ENCODE measurements at places on chromosomes 2 and 18.

DNA sequence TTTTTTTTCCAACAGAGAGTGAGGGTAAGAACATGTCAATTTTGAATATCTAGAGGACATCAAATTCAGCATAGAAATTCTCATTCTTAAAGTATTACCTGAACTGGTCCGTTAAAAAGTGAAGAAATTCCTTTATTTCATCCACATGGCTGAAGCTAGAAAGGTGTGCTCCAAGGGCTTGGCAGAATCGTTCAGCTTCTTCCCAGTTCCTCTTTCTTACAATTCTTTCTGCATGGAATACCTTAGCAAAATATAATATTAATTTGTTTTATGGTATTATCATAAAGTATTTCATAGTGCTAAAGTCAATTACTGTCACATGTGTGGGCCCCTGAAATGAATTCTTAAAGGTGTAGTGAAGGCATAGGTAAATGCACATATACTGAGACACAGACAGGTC lies 74.3 kb upstream of the CD302 start:
- DNase-seq, result no peak

GRCh38 chr2:221350616-221351015 lies 221.5 kb downstream of the EPHA4 start:
- DNase-seq, result no peak

DNA sequence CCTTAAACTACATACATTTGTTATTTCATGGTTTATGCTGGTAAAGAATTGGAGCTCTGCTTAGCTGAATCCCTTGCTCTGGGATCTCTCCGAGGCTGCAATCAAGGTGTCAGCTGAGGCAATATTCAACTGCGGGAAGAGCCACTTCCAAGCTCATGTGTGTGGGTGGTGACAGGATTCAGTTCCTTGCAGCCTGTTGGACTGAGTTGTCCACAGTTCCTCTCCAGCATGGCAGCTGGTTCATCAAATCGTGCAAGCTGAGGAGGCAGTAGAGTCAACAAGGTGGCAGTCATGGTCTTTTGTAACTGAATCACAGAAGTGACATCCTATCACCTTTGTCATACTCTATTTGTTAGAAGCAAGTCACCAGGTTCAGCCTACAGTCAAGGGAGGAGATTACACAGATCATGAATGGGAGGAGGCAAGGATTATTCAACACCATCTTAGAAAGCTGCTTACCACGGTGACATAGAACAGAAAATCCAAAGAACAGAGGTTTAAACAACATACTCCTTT lies 56.9 kb downstream of the CTIF start:
- DNase-seq, result no peak

DNA sequence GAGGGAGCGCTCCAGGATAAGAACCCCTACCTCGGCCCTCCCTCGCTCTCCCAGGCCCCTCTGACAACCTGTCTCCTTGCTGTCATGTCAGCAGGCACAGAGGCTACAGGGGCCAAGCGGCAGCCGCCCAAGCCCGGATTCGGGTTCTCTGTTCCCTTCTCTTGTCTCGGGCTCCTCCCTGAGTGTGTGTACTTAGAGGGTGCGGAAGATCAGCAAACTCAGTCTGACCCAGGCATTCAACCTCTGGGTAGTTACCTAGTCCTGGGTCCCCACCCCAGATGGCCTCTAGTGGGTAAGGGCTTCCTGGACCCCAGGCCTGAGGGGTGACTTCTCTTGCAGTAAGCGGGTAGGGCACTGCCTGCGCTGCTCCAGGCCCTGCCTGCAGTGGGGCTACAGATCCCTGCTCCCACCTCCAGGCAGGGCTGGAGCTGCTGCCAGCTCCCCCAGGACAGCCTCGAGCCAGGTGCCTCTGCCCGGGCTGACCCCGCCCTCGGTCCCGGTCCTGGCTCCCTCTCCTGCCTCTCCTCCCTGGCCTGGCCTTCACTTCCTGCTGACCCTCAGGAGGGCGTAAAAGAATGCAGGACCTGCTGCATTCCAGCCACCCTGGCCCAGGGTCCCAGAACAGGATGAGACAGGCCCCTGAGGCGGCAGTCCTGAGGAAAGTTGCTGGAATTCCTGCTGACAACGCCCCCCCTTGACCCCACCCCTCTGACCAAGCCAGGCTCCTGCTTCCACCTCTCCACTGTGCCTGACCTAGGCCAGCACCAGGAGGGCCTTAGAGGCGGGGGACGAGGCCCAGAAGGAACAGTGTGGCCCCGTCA lies 22.0 kb downstream of the GPC1 start:
- DNase-seq, result no peak

GRCh38 chr2:37558623-37559022 lies 112.8 kb downstream of the CDC42EP3 start:
- DNase-seq, result no peak

- DNase-seq, result no peak
Measured at GRCh38 chr2:195514365-195514764, 142.7 kb upstream of the SLC39A10 start.

DNA sequence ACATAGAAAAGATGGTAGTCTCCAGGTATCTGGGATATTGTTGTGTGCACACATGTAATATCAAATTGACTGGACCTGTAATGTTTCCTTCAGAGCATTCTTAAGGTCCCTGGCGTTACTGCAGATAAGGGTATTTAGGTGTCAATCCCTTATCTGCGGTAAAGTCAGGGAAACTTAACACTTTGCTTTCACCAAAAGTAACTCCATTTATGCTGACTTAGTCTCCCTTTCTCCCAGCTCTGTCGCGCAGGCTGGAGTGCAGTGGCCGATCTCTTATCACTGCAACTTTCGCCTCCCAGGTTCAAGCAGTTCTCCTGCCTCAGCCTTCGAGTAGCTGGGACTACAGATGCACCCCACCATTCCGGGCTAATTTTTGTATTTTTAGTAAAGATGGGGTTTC lies 1.8 kb downstream of the CNNM3 start:
- no peak for DNase-seq

DNA sequence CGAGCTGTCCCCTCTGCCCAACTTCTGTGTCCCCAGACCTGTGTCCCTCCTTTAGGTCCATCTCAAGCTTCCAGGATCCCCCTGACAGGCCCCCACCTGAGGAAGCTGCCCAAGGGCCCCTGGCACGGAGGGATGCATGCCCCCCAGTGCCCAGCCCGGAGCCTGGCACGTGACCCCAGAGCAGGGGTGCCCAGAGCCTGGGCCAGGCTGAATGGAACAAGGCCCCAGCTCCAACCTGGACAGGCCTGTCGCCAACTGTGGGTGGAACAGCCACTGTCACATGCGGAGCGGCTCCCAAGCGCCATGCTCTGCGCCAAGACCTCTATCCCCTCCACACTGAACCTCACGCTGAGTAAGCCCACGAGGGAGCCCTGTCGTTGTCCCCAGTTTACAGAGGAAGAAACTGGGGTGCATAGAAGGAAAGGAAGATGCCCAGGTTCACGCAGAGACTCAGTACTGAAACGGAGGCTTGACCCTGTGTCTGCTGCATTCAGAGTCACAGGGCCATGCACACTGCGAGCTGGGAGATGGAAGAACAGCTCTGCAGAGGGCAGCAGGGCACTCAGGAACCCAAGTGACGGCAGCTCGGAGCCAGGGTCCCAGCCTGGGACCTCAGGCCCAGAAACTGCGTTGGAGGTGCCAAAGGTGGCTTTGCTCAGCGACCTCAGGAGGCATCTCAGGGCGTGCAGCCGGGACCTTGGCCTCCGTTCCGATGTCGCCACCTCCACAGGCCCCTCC lies 5.5 kb upstream of the ECEL1 start:
- no peak for DNase-seq

GRCh38 chr2:84197901-84198300 lies 261.2 kb downstream of the SUCLG1 start:
- no peak for DNase-seq

DNA sequence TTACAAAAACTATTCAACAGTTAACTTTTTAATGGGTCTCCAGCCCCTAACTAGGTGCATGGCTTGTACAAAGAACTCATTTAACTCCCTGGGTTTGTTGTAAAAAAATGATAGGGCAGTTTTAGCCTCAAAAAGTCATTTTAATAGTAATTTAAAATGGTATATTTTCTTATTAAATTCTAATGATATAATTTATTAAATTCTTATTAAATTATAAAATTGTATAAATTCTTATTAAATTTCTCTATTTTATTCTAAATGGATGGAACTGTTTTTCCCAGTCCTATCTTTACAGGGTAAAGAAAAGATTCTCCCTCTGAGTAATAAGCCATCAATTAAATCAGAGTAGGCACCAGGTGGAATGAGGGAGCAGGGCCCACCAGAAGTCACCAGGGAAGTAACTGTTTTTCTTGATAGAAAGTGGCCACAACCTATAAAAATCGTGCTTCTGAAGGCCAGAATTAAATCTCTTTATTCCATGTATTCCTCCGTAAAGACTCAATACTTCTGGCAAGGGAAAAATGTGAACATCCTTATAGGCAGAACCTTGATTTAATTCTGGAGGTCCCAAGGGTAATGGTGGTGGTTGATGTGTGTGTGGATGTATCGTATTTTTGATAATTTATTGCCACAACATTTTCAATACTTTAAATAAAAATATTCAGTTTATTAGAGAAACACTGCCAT lies 814 bp downstream of the FKBP7 start:
- DNase-seq, result no peak

- no peak for DNase-seq
Measured at GRCh38 chr2:43848214-43848613, 9.4 kb downstream of the ABCG8 start.

- no peak for DNase-seq
Measured at GRCh38 chr18:69759046-69759445, 188.6 kb downstream of the CD226 start.

DNA sequence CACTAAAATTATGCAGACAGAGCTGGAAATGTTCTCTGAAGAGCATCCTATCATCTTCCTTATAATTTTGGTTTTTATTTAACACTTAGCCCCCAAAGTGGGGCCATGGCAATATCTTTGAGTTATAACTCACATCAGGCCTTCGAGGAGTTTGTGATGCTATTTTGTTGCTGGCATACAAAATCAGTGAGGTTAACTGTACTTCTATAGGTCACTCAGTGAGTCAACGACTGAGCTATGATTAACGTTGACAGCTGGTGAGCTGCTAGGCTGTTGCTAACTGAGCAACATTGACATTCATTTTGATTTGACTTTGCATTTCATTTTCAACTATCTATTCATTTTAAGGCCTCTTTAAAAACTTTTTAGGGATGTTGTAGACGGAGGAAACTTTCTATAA lies 50.0 kb downstream of the GPD2 start:
- no peak for DNase-seq
